ENCODE measurements at places on chromosomes 4 and X.

DNA sequence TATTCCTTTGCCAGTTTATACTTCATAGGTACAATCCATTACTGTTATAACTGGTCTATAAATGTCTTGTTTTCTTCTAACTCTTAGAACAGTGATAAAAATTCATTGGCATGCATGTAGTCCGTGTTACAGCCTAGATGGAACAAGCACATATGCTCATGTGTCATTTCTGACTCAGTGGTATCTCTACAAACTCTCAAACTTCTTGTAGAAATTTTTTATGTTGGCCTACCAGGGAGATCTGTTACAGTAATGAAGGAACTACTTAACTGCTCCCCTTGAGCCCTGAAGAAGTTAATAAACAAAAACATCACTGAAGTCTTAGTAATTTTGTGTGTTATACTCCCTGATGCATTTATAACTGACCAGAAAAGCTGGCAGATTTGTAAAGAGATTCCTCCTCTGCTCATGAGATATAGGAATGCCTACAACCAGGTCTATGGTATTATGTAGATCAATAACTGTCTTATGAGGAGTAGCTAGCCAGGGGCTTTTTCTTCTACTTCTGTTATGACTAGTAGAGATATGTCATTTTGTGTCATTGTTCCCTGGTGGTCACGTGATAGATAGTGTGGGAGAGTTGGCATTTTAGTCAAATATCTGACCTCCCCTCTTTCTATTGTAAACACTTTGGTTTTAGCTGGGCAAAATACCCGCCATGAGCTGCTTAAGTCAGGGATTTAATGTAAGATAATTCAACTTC is 53.7 kb upstream of the FAAH2 start:
- DNase-seq: no peak

GRCh38 chr4:44025376-44026020 is 423.1 kb downstream of the KCTD8 start:
- no peak for DNase-seq

- DNase-seq: no peak
These were observed 48.9 kb downstream of the JADE3 start for GRCh38 chrX:46961097-46961496.

GRCh38 chr4:142312391-142312790 is 533.7 kb downstream of the INPP4B start:
- no peak for DNase-seq

- DNase-seq: peak; percentile 28
These were observed 1.6 kb downstream of the PRICKLE3 start for GRCh38 chrX:49184294-49185281.

GRCh38 chrX:135477576-135477975 is 42.9 kb upstream of the INTS6L start:
- DNase-seq: no peak

DNA sequence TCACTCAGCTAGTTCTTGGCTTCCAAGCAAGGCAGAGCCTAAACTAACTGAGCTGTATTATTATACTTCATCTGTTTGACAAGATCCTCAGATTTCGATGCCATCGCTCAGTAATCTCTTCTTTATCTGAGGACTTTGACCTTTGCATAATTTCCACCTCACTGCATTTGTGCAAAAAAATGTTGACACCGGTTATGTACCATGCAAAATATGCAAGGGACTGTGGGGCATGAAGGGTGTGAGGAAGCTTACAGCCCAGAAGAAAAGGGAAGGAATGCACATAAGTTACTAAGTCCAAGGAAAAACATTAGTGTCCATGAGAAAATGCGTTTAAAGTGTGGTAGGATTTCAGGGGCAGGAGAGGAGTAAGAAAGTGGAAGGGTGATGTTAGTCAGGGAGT is 295.4 kb downstream of the PACRGL start:
- DNase-seq: no peak

GRCh38 chr4:175905925-175906324 is 93.9 kb upstream of the GPM6A start:
- no peak for DNase-seq

GRCh38 chr4:8817096-8817812 is 54.4 kb downstream of the HMX1 start:
- DNase-seq: no peak

DNA sequence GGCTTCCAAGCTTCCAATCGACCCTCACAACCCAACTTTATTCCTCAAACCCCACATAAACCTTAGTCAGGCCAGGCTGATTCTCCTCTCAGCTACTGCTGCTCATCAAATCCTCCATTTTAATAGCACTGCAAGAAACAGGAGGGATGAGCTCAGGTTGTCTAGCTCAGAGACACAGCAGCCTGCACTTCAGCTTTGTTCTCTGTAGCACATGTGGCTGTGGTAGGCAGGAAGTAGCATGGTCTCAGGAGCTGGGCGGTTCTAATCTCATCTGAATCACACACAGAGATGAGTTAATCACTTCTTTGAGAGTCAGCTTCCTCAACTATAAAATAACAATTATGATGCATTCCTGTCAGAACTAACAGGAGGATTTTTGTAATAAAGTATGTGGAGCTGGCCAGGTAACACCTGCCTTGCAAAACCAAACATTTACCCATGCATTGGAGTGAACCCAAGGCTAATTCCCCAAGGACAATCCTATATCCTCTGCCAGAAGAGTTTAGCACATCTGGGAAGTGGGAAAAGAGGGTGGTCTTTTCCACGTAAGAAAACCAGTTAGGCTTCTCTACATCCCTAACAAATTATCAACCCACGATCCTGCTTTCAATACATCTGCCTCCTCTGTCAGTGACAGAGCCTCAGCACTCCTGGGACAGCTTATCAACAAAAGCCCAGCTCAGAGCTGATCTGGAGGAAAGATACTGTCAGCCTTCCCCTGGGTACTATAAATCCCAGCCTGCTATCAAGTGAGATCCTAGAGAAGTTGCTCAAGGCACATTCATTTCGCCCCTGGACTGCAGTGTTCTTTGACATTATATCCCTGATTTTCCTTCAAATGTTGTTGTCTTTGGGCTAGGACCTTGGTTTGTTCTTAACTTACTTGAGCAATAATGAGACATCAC is 32.8 kb downstream of the ELOVL6 start:
- DNase-seq: peak; percentile 5

DNA sequence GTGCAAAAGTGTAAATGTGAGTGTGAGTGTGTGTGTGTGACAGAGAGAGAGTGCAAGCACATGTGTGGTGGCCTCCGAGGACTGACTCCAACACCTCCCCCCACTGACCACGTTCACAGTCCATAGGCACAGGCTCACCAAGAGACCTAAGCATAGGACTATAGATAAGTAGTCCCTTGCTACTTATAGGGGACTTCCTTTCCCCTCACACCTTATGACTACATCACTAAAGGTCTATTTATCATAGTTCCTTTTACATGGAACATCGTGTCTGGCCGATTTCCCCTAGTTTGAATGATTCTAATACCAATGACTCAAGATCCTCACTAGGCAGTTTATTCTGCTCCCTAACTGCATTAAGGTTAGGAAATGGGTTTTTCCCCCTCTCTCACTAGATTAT is 17.8 kb downstream of the FRMPD3 start:
- DNase-seq: no peak

DNA sequence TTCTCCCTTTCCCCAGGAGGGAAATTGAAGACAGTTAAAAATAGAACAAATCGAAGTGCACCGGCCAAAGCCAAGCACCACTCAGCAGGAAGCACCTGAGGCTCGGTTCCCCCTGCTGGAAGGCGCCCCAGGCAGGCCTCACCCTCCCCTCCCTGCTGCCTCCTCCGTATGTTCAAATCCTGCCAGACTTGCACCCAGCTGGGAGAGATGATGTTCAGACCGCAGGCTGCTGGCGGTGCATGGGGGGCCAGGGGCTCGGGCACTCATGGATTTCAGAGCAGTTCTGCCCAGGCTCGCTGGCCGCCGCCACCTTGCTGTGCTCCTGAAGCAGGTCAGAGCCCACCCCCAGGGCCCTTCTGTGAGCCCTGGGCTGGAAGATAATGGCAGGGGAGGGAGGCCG is 91.4 kb downstream of the DCTD start:
- DNase-seq: no peak

- DNase-seq: no peak
These were observed 2.8 kb downstream of the HGFAC start for GRCh38 chr4:3444351-3445110.

DNA sequence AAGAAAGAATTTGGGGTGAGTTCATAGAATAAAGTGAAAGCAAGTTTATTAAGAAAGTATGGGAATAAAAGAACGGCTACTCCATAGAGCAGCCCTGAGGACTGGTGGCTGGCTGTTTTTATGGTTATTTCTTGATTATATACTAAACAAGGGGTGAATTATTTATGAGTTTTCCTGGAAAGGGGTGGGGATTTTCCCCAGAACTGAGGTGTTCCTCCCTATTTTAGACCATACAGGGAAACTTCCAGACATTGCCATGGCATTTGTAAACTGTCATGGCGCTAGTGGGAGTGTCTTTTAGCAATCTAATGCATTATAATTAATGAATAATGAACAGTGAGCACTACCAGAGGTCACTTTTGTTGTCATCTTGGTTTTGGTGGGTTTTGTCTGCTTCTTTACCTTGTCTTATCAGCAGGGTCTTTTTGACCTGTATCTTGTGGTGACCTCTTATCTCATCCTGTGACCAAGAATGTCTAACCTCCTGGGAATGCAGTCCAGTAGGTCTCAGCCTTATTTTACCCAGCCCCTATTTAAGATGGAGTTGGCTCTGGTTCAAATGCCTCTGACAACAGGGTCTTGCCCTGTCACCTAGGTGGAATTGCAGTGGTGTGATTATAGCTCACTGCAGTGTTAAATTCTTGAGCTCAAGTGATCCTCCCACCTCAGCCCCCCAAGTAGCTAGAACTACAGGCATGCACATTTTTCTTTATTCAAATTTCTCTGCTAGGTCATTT is 27.1 kb downstream of the RAPGEF2 start:
- no peak for DNase-seq

DNA sequence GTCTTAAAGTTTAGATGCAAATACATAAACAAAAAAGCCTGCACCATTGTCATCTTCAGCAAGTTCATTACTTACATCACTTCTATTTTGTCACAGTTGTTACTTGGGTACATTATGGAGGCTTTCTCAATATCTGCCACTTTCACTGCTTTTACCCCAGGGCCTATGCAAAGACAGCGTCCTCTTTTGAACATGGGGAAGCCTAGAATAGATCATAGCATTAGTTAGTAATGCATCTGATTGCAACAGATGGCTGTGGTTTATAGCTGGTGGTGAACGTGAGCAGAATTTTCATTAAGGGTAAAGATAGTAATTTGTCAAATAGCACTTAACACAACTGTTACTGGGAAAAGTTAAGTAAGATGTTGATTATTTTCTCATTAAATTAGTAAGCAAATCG is 729 bp downstream of the CXCL11 start:
- DNase-seq: no peak

Data from NCI-H187 treated with DMSO at 0.1 percent for 48 hours (cell line).